ENCODE measurements at places on chromosomes 2 and 18.

DNA sequence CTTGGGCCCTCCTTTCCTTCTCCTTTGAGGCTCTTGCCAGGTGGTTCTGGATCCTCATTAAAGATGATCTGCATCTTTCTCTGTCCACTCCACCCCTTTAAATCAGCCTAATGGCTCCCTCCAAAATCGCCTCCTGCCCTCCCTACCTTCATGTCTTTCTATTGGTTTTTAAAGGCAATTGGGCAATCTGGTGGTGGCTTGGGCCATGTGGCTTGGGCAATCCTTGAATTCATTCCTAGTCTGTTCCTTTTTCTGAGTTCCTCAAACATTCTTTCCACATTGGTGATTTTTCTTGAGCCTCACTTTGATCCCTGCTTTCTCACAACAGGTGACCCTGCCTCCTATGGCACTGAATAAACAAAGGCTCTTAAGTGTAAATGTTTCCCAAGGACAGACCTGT, 266.2 kb upstream of the REV1 start:
- DNase-seq = no peak

DNA sequence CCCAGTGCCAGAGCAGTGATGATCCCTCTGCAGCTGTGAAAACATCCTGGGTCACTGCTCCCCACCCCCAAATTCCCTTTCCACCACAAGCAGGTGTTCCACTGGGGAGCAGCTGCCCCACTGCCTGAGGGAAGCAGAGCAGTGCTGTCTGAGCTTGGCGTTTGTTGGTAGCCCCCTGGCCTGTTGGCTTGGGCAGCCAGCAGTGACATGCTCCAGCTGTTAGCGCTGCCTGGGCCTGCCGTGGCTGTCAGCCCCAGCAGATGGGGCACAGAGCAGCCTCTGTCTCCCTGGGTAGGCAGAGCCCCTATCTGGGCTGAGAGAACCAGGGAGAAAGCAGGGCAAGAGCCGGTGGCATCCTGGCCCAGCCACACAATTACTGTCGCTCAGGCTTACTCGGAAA, 247.7 kb downstream of the GLI2 start:
- DNase-seq = no peak

GRCh38 chr2:128442891-128443302, 124.2 kb upstream of the HS6ST1 start:
- no peak for DNase-seq

- DNase-seq = no peak
Measured at GRCh38 chr2:86809481-86810121, 18.9 kb upstream of the CD8A start.

- no peak for DNase-seq
Measured at GRCh38 chr2:230160112-230160660, 59.6 kb downstream of the SP110 start.

- no peak for DNase-seq
Measured at GRCh38 chr18:59910967-59911366, 11.2 kb downstream of the PMAIP1 start.

DNA sequence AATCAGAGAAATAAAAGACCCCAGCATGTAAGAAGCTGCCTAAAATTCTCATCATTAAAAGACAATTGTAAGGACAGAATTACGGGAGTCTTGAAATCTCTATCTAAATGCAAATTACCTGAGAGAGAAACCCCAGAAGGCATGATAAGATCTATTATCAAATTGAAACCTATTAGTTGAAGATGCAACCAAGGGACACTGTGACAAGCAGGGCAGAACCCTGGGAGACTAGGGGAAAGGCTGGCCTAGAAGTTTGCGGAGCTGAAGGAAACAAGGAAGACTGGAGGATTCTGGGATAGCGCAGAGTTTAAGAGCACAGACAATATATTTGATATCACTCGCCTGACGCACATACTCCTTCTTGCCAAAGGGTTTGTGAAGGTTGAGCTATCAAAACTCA, 319.5 kb upstream of the CHAC2 start:
- no peak for DNase-seq

GRCh38 chr18:62033207-62033606, 140.4 kb upstream of the RNF152 start:
- no peak for DNase-seq

DNA sequence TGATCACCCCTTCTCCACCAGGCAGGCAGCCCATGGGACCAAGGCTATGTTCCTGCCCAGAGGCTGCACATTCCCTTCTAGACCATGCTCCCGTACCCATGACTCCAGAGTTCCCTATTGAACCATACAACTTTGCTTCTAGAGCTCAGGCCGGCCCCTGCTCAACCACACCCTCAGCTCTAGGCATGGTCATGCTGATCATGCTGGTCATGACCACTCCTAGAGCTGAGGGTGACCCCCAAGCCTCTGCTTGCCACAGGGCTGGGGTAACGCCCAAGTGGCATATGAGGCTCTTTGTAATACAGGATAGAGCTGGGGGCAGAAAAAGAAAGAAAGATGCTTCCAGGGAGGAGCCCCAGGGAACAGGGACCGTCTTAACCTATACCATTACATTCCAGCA, 301.8 kb downstream of the SP3 start:
- no peak for DNase-seq

DNA sequence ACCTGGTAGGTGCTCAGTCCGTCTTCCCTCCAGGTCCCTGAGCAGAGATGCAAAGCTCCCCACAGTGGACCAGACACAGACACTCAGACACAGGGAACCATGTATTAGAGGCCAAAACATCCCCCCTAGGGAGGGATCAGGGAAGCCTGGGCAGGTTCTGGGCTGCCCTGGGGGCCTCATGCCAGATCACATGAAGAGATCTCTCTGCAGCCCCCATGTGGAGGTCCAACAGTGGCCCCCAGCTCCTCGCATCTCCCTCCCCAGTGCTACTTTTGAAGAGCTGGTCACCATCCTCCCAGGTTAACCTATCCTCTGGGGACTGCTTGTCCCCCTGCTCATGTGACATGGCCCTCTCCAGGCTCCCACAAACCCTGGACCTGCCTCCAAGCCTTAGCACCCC, 10.5 kb upstream of the TNS1 start:
- DNase-seq = no peak

- DNase-seq = no peak
Measured at GRCh38 chr2:75595541-75596395, 35.0 kb upstream of the EVA1A start.

DNA sequence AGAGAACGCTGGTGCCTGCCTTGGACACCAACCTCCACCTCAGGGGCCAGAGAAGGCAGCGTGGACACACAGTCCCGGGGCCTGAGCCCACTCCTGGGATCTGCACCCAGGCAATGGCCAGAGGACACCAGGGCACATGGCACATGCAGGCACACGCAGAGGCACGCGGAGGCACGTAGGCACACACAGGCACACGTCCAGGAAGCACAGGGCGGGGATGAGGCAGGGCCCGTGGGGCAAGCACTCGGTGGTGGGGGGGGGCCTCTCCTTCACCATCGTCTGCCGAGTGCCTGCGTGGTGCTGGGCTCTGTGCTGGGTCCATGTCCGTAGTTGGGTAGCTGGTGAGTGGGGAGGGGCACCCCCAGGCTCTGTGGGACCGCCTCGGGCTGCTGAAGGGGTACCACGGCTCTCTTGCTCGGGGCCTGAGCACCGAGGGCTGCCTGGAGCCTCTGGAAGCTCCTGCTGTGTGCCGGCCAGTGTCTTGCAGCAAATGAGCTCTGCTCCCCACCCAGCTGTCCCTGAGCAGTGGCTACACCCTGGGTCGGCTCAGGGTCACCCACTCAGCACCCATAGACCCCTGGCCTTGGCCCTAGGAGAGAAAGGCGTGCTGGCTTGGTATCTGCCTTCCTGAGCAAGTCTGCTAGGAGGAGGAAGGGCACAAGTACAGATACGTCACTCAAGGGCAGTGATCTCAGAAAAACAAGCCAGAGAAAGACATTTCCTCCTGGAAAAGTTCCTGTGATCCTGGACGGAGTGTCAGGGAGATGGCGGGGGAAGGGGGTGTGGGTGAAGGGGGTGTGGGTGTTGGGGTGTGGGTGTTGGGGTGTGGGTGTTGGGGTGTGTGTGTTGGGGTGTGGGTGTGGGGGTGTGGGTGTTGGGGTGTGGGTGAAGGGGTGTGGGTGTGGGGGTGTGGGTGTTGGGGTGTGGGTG, 26.4 kb downstream of the RTP5 start:
- no peak for DNase-seq

GRCh38 chr2:238313289-238313990, 6.9 kb upstream of the TRAF3IP1 start:
- no peak for DNase-seq
